KG1 (cell line): ENCODE measurements at places on chromosomes 3 and 15.

DNA sequence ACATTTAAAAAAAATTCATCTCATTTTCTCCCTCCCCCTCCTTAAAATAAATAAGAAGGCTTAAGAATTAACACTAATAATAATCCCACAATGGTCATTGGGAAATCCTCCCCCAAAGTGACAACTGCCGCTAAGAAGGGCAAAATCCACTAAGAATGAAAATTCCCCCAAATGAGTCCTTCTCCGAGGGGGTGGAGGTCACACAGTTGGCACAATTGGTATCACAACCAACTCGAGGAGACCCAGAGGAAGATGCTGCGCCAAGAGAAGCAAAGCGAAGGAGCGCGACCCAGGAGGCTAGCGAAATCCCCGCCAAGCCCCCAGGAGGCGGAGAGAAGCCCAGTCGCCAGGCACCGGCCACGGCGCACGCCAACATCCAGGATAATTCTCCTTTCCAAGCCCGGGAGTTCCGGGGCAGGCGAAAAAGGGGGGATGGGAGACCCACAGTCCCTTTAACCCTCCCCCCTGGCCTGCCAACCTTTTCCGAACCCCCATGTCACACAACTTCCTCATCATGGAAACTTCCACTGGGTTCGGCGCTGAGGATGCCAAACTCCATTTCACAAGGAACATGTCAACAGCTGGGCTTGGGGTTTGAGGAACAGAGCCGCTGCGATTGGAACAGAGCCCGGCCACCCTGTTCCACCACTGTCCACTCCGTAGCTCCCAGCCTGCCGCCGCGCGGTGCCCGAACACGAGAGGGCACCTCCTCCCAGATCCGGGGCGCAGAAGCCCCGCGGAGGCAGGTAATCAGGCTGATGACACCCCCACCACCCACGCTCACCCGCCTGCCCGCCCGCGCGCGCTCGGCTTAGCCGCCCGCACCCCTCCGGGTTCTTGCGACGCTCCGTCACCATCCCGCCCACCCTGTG, 668 bp downstream of the THRB start:
- no peak for DNase-seq

GRCh38 chr3:151034303-151034702, 51.2 kb upstream of the MED12L start:
- DNase-seq: no peak

DNA sequence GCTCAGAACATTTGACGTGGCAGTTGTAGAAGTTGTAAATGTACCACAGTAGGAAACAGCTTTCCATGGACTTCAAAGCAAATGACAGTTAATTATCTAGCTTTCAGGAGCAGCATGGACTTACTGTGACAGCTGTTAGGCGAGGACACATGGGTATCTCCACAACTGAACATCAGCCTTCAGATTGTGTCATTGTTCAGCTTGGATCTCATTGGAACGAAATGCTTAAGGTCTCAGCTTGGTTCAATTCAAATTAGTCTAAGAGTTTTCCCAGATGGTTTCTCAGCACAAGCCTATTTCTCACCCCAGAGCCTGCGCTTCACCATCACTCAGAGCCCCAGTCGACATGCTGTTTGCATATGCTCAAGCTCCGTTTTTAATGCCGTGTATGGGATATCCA, 21.1 kb upstream of the GYG1 start:
- no peak for DNase-seq

DNA sequence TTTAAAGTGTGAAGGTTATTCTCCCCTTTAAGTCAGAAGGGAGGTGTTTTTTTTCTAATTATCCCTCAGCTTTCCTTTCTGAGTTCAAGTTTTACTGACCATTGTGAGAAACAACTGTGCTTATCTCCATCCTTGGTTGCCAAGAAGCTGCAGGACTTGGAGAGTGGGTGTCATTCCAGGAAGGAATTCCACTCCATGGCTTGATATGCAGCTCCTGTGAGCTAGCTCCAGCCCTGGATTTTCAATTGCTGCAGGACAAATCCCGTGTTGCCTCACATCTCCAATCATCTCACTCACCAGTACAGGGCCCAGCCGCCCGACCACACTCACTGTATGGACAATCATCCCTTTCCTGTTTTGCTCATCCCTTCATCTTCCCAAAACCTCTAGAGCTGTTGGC, 122.5 kb downstream of the IGSF11 start:
- DNase-seq: no peak

DNA sequence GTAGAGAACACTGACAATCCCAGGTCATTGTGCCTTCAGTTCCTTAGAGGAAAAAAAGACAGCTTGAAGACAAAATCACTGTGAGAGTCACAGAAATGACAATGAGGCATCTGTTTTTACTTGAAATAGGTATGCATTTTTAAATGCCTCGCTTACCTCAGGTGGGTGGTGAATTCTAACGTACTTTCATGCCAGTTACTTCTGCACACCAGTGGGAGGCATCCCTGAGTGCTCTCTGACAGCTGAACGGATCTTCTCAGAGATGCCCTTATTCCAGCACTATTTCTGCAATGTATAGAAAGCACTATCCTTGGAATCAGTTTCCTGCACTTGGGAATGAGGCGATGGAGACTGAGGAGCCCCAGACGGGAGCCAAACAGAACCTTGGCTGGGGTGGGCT, 16.2 kb downstream of the DPH3 start:
- no peak for DNase-seq

DNA sequence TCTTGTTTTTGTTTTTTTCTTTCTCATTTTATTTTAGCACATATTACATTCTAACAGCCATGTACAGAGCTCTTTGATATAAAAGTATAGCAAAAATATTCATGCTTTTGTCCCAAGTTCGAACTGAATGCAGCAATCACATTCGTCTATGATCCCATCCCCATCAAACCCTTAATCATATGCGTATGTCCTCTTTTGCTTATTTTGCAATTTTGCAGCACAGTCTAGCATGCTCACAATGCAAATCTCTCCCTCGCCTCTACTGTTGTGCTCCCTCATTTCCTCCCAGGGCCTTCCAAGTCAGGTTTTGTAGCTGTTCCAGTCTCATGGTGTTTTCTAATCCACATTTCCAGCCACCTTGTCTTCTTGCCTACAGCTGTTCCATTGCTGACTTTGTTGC, 144.6 kb upstream of the VEPH1 start:
- DNase-seq: no peak

- DNase-seq: no peak
Observed at GRCh38 chr3:181756645-181757297, 45.0 kb downstream of the SOX2 start.

DNA sequence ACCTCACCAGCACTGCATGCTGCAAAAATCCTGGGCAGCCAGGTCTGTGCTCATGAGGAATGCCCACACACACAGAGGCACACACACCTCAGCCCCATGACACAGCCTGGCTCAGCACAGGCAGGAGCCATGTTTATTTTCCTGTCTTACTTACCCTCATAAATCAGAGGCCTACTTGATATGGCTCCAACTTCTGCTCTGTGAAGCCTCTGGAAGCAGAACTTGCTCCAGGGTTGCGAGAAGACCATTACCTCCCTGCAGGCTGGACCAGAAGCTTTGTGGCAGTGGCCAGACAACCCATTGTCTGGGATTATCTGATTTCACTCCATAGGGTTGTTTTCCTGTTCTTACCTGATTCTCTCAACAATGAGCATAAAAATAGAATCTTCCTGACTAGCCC, 43.8 kb upstream of the CMTM8 start:
- DNase-seq: no peak

DNA sequence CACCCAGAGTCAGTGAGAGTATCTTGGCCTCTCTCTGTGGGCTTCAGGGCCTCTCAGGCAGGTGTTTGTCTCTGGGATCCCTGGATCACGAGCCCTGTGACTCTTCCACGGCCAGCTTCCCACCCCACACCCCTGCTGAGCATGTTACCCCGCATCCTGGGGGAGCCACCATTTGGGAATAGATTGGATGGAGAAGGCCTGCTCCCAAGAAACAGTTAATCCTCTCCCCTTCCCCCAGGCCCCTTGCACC, 15.5 kb upstream of the SRP14 start:
- no peak for DNase-seq

GRCh38 chr3:168813225-168813802, 717.6 kb upstream of the GOLIM4 start:
- no peak for DNase-seq

GRCh38 chr3:120795959-120796358, 53.4 kb downstream of the GTF2E1 start:
- DNase-seq: no peak

GRCh38 chr3:158213461-158213860, 103.6 kb downstream of the RSRC1 start:
- DNase-seq: no peak

- no peak for DNase-seq
Observed at GRCh38 chr3:175608911-175609310, 749.8 kb downstream of the NAALADL2 start.

DNA sequence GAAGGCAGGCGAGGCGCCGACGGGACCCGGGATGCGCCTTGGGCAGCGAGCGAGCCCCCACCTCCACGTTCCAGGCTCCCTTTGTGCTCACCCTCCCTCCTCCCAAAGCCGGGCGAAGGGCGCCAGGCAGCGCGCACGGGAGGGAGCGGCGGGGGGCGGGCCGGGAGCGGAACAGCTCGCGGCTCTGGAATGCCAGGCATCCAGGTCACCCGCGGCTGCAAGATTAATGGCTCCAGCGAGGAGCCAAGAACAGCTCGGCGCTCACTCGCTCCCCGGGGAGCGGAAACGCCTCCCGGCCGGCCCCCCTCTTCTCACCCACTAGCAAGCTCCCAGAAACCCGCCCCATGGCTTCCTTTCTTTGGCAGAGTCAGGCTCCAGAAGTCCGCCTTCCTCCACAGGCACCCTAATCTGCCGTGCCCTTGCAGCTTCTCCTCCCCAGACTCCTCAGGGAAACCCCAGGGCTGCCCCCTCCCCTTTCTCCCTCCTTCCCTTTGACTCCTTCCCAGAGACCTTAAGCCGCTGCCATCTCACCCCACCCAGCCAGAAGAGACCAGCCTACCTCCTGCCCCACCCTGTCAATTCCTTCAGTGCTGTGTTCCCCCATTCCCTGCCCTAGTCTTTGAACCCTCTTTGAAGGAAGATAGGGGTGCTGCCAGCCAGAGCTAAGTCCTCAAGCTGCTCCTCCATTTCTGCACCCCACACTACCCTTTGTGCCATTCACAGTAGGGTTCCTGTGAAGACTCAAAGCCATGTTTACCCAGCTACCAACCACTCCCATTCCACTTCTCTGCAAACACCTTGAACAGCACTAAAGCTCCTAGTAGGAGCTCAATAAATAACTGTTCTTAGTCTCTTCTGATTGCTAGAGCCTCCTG, 9.9 kb downstream of the AMOTL2 start:
- DNase-seq: no peak

DNA sequence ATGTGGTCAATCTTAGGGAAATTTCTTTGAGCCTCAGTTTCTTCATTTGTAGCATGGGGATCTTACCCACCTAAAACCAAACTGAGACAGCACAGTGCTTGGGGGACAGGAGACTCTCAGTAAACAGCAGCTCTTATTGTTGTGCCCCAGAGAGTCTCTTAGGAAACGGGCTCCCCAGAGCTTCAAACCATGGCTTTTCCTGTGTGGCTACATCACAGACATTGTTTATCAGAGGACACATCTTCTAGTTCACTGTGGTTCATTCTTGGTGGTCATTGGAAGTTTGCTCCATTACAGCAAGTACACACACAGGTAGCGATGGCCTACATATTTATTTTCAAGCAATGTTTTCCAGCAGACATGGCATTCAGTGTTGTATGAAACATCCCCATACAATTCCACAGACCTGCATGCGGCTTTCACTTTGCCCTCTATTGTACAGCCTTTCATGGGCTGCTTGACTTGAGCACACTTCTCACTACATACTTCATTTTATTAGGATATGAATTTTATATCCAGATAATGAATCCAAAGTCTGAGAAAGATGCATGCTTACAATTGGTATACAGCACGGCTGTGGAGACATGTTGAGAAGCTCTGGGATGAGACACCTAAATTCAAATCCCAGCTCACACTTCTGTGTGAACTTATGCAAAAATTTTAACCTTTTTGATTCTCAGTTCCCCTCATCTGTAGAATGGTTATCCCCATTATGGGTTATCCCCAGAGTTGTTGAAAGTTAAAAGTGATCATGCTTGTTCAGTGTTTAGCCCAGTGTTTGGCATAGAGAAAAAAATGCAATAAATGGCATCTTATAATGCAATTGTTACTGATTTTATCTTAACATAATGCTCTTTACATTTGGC, 84.8 kb upstream of the ICE2 start:
- DNase-seq: no peak

GRCh38 chr15:35852818-35853624, 307.1 kb upstream of the DPH6 start:
- DNase-seq: no peak

- no peak for DNase-seq
Observed at GRCh38 chr15:42151736-42152135, 4.7 kb downstream of the PLA2G4F start.

GRCh38 chr3:175526609-175527280, 667.6 kb downstream of the NAALADL2 start:
- DNase-seq: no peak

DNA sequence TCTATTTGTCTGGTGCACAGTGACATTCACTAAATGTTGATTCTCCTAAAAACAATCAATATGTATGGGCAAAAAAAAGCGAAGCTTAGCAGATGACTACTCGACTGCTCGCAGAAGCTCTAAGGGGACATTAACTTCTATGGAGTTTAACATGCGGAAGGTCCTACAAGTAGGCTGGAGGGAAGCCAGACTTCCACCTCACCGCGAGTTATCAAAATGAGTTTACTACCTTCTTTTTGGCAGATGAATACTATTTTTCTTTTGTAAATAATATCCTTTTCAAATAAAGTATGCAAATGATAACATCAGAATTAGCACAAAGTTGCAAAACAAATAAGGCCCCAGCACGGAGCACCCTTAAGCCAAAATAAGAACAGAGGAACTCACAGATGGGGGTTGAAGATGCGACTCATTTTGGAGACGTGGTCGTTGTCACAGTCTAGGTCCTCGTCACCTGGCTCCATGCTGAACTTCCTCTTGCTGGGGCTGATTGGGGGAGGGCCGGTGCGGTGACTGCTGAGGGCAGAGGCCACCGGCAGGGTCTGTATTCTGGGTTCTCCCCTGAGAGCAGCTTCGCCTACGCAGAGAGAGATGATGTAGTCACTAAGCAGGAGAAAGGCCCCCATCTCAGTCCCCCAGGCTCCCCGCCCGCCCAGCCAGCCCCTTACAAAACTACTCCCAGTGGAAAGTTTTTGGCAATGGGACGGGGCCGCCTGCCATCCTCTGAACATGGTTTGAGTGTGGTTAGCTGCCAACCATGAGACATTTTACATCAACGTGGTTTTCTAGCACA, 42.1 kb downstream of the VGLL4 start:
- DNase-seq: peak; percentile 9

DNA sequence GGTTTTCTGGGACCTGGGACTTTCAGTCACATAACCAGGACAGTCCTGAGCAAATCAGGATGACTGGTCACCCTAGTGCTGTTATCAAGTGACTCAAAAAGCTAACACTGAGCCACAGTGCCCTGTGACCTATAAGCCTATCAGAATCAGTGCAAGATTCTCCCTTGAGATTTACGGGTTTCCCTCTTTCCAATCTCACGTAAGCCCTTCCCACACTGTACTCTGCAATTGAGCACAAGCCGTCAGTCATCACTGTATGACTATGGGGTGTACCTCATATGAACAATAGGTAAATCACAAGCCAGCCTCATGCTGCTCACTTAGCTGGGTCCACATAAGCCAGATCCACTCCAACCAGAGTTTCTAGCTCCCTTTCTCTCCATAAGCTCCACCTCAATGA, 21.0 kb upstream of the CLDN18 start:
- no peak for DNase-seq
